ENCODE measurements at places on chromosomes 5 and 9.

DNA sequence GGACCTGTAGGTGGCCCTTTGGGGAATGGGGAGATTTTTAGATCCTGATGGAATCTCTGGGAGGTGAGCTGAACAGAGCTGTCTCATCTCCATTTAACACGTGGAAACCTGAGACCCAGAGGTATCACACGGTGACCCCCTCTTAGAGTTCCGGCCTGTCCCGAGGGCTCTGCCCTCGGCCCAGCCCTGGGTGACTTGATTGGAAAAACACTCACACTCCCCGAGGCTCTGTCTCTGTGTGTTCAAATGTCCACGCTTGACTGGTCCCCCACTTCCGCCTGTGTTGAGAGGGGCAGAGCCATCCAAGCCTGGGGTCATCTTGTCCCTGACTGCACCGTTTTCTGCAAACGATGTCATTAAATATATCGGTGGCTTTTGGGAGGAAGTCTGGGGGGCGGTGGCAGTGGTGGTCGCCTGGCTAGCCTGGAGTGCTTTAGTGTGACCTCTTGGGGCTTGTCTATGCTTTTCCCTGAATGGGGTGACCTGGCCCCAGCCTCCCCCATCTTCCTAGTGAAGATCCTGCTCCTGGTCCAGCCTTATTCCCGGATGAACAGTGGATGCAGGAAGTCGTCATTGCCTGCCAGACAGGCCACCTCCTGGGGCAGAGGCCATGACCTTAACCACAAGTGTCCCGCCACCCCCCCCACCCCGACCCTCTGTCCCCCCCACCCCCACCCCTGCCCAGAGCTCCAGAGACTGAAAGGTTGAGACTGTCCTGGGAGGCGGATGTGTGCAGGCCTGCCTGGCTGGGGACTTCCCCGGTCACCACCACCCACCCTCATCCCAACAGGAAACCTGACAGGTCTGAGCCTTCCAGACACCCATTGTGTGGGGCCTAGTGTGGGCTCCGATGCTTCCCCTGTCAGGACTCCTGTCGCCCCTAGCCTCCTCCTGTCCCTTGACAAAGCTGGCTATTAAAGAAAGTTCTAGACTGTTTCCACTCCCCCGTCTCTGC is 5.3 kb upstream of the DAB2IP start:
- DNase-seq: no peak

GRCh38 chr5:6759401-6759800 is 46.2 kb downstream of the TENT4A start:
- no peak for DNase-seq

DNA sequence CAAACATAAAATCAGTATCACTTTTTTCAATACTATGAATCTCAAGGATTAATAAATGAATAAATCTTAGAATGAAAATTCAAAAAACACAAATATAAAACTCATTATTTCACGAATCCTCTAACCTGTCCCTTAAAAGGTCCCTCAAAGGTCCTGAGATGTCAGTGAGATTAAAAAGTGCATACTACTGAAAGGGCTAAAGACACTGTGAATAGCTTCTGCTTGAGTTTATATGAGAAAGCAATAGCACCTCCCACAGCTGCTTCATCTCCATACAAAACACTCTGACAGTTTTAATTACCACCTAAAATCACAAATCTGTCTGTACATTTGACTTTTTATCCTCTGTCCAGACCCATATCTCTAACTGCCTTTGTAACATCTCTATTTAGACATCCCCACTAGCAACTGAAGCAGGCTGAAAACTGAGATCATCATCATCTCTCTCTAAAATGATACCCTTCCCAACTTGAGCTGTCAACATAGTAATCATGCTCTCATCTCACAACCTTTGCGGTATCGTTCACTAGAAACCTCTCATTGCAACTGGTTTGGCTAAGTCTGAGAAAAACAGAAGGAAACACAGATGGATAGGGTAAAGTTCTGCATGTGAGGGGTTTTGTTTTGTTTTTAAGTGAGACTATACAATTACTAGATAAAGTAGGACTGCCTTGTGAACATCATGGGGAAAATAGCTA is 56.3 kb downstream of the TBCA start:
- no peak for DNase-seq

GRCh38 chr5:125142458-125142857 is 396.0 kb upstream of the ZNF608 start:
- no peak for DNase-seq

All from frontal cortex (tissue), 4 donors.